A549 treated with CpdA at 1 μM for 4 hours (cell line): ENCODE measurements at places on chromosomes 16 and 17. TPM values are rescaled to one million over a fixed set of nuclear protein-coding genes. Genes with fewer than 3 reads are reported as not detected.

Gene ZNF785
- total RNA-seq = not detected in 5 replicates

Gene NPIPA8
- 0.99 to 1.4 TPM (median 1.2 TPM) in 5 replicates for total RNA-seq

Gene KRTAP3-2
- total RNA-seq = 0.16 to 0.35 TPM (median 0.30 TPM) in 3 of 5 replicates, not detected in the others

Gene SMIM36
- total RNA-seq = not detected in 5 replicates

Gene DBNDD1
- 47.6 to 60.8 TPM (median 57.9 TPM) in 5 replicates for total RNA-seq

Gene ETV4
- total RNA-seq = 46.0 to 51.3 TPM (median 49.7 TPM) in 5 replicates

Gene HS3ST3B1
- 0.21 to 0.51 TPM (median 0.28 TPM) in 5 replicates for total RNA-seq

Gene KRTAP4-4
- not detected in 5 replicates for total RNA-seq
